ENCODE measurements at places on chromosomes 4 and X. TPM values are rescaled to one million over a fixed set of nuclear protein-coding genes. Genes with fewer than 3 reads are reported as not detected.

SOX3 gene
- 20.4 TPM for total RNA-seq

BBS12 gene
- total RNA-seq = 5.9 TPM

RBPJ gene
- total RNA-seq = 105 TPM

PGK1 gene
- total RNA-seq = 446 TPM

DNA sequence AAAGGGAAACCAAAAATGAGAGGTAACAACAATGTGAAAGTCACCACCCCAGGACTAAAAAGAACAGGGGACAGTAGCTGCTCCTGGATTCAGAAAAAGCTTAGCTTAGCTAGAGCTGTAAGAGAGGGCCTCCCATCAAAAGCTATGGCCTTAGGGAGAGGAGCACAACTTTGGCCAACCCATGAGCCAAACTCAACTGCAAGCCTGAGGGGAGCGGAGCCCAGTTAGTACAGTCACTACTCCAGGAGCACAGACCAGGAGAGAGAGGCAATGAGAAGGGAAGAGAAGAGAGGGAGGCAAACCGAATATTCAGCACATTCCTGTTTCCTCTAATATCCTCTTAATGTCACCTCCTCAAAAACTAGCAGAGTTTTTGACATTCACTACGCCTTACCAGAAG is 917.1 kb upstream of the INTU start:
- H3K36me3 ChIP-seq = no peaks in the 10 kb centered on the region
- no peak overlapping the region for H3K27ac ChIP-seq
- no peak overlapping the region for H3K4me3 ChIP-seq
- H3K4me1 ChIP-seq = no peaks in the 10 kb centered on the region
- DNase-seq = no peak

DNA sequence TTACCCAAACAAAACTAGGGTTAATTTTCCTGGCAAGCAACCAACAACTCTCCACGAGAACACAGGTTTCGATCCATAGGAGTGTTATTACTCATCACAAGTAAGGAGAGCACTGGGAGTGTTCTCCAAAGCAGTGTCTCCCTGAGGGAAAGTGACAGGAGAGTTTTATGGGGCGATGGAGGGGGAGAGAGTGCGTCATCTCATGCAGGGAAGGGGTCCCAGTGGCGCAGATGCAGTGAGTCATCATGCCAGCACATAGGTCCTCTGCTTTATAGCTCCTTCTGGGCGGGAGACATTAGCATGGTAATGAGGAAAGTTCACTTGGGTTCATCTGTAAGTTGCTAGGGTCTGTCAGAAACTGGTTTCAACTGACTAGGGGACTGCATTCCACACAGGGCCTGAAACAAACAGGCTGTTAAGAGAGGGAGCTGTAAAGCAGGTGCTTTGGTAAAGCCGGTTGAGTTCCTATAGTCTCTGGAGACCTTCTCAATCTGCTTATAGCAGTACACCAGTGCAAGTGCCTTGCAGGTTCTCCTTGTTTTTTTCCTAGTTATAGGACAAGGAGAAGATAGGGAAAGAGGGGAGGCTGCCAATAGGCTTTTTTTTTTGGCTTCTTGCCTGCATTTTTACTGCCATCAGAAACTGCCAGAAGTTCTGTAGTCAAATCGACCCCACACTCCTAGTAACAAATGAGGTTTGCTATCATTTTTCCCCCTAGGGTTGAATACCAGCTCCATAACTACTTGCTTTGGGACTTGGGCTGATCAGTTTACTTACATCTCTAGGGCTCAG is 12.8 kb upstream of the BOD1L1 start:
- H3K4me3 ChIP-seq = no peak overlapping the region
- DNase-seq = peak; percentile 49
- H3K4me1 ChIP-seq = no peaks in the 10 kb centered on the region

DNA sequence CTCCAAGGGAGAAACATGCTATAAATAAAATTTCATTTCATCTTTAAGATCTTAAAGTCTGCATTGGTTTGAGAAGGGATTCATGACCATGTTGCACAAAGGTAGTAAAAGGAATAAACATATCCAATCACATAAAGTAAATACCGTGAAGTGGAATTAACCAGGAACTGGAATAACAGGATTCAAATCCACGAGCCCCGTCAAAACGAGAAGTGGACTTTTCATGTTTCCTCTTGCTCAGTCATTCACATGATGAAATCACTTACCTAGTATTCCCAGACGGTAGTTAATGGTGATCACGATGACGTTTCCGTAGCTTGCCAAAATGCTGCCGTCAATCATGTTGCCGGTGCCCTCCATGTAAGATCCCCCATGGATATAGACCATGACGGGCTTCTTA is 199.7 kb downstream of the NLGN4X start:
- DNase-seq = no peak
- no peak overlapping the region for H3K4me3 ChIP-seq
- H3K36me3 ChIP-seq = no peaks in the 10 kb centered on the region
- peaks cover 20% of the 10 kb centered on the region for H3K4me1 ChIP-seq
- H3K27ac ChIP-seq = no peak overlapping the region
- no peaks in the 10 kb centered on the region for H3K27me3 ChIP-seq

DNA sequence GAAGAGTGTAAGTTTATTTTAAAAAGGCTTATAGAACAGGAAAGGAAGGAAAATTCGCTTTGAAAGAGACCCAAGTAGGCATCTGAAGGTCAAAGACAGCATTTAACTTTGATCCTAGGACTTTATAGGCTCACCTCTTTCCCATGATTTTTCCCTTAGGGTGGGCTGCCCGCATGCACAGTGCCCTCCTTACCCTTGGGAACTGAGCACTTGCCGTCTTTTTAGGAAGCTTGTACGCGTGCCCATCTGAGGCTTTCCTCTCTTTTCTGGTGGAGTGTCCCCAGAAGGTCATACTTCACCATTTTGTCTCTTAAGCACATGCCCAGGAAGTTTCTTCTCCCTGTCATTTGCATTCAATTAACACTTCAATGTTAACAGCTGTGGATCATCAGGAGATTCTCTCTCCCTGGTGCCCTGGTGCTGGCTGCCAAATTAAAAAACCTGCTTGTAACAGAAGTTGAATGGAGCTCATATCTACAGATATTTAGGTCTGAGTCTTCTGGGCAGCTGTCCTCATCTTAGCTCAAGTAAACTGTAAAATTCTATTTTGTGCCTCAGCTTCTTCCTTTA is 38.4 kb upstream of the IL9R start:
- H3K27ac ChIP-seq = no peak overlapping the region
- H3K4me1 ChIP-seq = no peaks in the 10 kb centered on the region
- H3K36me3 ChIP-seq = no peaks in the 10 kb centered on the region
- no peak overlapping the region for H3K4me3 ChIP-seq

Measured in neural progenitor cell (in vitro differentiated cells).